ENCODE measurements at places on chromosomes 6 and 20.

- DNase-seq = no peak
Measured at GRCh38 chr6:124872361-124873065, 89.7 kb upstream of the RNF217 start.

DNA sequence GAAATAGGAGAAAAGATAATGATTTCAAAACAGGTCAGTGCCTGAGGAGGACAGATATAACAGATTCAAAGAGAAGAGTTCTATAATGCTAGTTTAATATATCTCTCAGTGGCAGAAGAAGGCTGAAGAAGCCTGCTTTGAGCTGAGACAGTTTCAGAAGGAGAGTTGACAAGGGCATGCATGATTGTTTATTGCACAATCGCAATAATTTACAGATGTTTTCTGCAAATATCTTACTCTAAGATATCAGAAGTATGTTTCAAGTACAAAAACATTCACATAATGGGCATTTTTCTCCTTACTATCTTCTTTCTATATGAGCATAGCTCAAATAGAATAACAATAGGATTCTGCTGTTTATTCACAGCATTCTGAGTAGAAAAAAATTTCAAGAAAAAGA is 557.7 kb upstream of the NRSN1 start:
- DNase-seq = no peak

- no peak for DNase-seq
Measured at GRCh38 chr6:33927112-33927511, 123.3 kb upstream of the MLN start.

GRCh38 chr6:20875369-20875963 is 341.2 kb downstream of the CDKAL1 start:
- DNase-seq = no peak

GRCh38 chr6:143782481-143782880 is 60.7 kb upstream of the LTV1 start:
- no peak for DNase-seq

GRCh38 chr6:30547454-30547853 is 8.8 kb downstream of the GNL1 start:
- no peak for DNase-seq

- DNase-seq = no peak
Measured at GRCh38 chr20:56566621-56567020, 33.6 kb downstream of the FAM209B start.

GRCh38 chr6:15148356-15148946 is 97.4 kb upstream of the JARID2 start:
- no peak for DNase-seq

DNA sequence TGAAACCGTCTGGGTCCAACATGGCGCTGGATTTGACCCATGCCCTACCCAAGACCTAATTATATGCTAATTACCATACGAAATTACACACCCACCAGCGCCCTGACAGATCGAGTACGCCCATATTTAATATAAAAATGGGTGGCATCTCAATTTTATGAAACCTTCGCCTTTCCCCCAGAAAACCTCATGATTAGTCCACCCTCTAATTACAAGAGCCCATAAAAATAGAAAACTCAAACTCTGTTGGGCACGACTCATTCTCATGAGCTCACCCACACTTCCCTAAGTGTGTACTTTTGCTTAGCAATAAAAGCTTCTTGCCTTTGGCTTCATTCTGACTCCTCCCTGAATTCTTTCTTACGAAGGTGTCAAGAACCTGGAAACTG is 136.4 kb downstream of the OR2B2 start:
- DNase-seq = no peak

GRCh38 chr6:136546331-136546730 is 3.9 kb downstream of the MAP7 start:
- DNase-seq = no peak

- no peak for DNase-seq
Measured at GRCh38 chr6:5103250-5103649, 18.1 kb downstream of the PPP1R3G start.

Measured in activated naive CD4-positive, alpha-beta T cell treated with anti-CD3 and anti-CD28 coated beads, Interleukin-2, amount 50 U/mL, for 16 hours (primary cell).